Stimulated activated CD4-positive, alpha-beta T cell treated with anti-CD3 and anti-CD28 coated beads, Interleukin-15, amount 100 ng/mL, for 1 hour (primary cell): ENCODE measurements at places on chromosomes 4 and X.
A peak's percentile ranks its signal among the peaks of the same experiment; 100 is the strongest.

DNA sequence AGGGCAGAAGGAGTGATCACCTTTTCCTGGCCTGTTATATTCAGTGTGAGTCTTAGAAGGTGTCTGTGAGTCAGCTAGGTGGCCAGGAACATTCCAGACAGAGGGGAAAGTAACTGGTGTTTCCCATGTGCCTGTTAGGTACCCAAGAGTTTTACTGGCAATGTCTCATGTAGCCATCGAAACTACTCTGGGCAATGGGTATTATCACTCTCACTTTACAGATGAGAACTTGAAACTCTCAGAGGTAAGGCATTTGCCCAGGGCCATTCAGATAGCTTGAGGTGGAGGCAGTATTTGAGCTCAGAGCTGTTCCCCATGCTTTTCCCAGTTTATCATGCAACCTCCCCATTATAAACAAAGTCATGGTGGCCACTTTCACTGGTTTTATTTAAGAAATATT is 80.4 kb upstream of the NHS start:
- DNase-seq = no peak

- DNase-seq = no peak
These were observed 76.1 kb downstream of the NSG1 start for GRCh38 chr4:4462970-4463369.

DNA sequence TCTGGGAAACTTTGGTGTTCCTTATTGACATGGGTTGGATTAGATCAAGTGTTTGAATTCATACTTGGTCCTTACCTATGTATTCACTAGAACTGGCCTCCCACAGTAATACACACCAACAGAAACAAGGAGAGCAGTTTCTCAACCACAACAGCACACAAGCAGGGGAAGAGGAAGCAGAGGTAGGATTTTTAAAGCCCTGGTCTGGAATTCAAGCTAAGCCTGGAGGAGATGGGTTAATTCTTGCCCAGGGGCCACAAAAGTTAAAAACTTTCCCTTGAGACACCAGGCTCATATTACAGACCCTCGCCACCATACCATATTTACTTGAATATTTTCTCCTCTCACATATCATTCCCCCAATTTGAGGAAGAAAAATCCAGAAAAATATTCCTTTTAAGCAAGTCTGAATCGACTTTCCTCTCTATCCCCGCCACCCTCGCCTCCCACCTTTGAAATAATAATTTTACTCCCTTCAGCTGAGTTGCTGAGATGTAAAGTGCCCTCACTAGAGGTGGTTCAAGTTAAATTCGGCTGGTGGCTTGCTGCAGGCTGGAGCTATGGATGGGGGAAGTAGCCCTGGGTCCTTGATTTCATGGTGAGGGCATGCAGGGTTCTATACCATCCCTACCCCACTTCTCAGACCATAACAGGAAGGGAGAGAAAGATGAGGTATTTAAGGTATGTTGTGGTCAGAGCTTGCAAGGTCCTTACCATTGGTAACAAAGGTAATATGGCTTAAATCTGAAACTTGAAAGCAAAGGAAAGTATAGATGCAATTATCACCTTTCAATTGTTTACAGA is 440.2 kb downstream of the INPP4B start:
- no peak for DNase-seq

- no peak for DNase-seq
These were observed 61.7 kb downstream of the PALLD start for GRCh38 chr4:168558599-168558998.

DNA sequence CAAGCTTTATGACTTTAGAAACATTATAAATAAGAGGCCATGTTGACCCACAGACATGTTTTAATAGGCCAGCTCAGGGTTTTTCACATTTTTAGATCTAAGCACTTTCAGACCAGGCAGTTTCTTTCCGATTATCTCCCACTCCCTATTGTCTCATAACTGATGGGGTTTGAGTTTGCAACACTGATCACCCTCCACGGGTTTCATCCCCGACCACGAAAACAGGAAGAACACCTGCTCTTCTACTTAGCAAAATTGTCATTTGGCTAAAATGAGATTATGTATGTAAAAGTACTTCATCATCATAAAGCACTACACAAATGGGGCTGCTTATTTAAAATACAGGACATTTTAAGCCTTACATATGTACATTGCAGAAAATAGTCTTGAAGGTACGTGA is 407.9 kb downstream of the HNRNPD start:
- DNase-seq = no peak

DNA sequence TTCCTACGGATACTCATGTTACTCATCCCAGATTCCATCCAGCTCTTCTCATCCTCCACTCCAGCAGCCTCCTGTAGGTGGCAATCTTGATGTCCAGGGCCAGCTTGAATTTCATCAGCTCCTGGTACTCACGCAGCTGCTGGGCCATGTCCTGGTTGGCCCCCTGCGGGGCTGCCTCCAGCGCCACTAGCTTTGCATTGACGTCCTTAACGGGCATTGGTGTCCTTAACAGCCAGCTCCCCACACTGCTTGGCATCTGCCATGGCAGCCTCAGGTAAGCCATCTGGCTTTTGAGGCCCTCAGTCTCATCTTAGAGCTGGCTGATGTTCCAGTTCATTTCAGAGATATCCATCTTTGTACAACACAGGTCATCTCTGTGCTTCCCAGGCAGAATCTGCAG is 223.7 kb downstream of the FGF13 start:
- DNase-seq = no peak

DNA sequence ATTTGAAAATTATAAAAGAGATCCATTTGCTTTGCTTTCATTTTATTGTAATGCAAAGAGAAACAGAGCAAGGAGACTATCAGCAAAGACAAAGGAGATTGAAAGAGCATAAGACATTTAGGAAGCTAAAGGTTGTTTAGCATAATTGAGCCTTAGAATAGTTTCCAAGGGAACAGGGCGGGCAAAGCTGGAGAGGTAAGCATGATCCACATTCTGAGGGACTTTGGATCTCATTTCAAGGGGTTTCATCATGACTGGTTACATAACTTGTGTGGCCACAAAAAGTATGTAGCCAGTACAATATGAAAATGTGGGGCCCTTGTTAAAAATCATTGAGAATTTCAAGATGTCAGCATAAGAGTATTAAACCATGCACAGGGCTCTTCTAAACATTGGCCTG is 406.5 kb downstream of the RPA4 start:
- no peak for DNase-seq

GRCh38 chrX:53184836-53185235 is 40.2 kb downstream of the KDM5C start:
- no peak for DNase-seq

GRCh38 chr4:142129931-142130330 is 493.5 kb downstream of the IL15 start:
- no peak for DNase-seq

- DNase-seq = no peak
These were observed 20.1 kb upstream of the TCEAL4 start for GRCh38 chrX:103565197-103565596.

DNA sequence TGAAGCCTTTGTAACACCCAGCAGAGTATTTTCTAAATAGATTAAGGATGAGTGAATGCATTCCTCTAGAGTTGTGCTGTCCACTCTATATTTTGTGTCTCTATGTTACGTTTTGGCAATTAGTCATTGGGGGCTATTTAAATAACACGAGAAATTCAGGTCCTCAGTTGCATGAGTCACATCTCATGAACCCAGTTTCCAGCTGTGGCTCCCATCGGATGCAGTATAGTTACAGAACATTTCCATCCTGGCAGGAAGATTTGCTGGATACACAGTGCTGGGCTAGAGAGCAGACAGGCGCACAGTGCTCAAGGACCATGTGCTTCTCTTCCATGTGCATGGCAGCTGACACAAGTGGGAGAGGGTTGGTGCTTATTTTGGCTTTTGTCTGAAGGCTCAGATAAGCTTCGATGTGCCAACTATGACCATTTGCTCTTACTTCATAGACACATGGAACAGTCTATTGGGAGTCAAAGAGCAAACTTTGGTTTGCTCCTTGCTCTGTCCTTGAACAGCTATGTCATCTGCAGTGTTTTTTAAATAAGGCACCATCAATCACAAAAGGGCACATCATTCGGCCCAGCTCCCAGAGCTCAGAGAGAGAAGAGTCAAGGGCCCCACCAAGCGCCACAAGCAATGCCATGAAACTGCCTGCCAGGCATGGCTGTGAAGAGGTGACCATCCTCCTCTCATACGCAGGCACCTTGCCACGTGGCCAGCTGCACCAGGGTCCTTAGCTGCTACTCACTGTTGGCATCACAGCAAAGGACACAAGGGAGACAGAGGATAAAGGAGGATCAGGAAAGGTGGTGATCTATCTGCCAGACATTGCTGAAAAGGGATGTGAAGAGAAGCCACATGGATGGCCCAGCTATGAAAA is 8.1 kb upstream of the STS start:
- DNase-seq = no peak

GRCh38 chr4:183554878-183555585 is 50.2 kb downstream of the ING2 start:
- no peak for DNase-seq

- no peak for DNase-seq
These were observed 156.1 kb downstream of the FRAS1 start for GRCh38 chr4:78213218-78213617.

DNA sequence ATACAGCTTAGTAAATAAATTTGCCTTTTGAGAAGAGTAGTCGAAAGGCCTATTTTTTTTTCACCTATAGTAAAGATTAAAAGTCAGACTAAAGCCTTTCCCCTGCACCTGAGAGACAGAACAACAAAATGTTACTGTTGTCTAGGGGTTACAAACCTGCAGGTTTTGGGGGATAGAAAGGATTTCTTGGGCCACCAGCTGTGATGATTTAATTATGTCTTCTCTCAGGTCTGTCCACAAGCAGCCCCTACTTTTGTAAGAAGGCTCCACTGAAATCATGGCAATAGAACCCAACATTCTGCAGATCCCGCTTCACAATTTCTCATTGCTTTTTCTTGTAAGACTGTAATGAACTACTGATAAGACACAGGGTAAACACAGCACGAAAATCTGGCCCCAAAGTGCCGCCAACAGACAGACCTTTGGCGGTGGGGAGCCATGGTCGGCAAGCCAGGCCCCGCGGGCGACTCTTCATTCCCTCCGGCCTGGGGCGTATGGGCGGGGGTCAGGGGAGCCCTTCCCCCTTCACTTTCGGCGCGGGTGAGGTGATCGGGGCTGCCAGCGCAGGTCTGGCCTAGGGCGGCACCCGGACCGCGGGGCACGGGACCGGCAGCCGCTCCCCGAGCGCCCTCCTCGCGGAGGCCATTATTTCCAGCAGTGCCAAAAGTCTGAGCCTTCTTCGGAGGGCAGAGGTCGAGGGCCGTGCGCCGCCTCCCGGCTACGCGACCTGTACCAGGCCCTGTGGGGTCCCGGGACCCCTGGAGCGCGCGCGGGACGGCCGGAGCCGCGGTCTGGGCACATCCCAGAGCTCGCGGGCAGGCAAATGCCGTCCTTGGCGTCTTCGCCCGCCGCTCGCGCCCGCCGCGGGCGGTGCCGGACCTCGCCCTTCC is 812 bp upstream of the KDM6A start:
- DNase-seq = peak; percentile 7

DNA sequence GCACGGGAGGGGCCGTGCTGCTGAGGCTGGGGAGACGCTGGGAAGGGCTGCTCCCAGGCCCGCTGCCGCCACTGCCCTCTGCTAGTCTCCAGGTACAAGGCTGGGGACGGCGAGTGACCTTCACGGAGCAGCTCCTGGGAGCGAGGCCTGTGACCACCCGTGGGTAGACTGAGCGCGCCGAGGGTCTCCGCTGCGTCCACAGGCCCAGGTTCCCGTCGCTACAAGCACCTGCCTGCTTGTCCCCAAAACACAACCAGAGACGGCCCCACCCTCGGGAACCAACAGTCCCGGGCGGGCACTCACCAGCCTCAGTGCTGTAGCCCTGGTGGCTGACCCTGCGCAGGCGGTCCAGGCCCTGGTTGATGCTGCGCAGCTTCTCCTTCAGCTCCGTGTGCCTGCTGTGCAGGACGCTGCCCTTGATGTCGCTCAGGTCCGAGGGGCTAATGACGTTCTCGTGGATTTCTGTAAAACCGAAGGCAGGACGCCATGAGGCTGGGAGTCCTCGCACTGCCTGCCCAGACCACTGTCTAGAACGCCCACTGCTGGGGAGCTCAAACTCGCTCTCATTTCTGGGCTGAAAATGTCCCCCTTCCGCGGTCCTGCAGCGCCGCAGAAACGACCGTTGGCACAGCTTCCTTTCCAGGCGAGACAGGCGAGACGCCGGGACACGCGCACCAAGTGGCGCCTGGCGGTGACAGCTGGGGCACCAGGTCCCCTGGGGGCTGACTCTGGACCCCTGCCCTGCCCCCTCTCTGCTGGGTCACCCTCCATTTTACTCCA is 14.3 kb downstream of the LRPAP1 start:
- no peak for DNase-seq

DNA sequence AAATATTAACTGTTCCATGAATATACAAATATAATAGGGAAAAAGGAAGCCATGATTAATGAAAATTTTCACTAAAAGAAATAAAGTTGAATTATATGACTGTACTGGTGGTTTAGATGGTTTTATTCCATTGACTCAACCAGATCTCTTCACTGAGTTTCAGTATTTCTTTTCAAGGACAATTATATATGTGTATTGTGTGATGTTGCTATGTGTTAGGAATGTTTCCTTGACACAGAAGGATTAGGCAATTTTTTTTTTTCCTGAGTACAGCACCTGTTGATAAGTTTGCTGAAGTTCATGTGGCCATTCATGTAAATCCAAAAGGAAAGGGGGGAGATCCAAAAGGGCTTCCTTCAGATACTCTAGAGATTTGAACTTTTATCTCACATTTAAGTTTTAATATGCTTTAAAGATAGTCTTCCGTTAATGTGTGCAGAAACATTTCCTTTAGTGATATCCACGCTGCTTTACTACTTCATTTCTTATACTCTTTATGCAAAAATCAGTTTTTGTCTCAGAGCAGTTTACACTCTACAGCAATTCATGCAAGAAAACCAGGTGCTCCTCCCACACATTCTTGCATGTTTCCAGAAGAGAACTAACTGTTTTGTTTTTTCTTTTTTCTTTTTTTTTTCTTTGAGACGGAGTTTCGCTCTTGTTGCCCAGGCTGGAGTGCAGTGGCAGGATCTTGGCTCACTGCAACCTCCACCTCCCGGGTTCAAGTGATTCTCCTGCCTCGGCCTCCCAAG is 249.1 kb downstream of the RPA4 start:
- no peak for DNase-seq

DNA sequence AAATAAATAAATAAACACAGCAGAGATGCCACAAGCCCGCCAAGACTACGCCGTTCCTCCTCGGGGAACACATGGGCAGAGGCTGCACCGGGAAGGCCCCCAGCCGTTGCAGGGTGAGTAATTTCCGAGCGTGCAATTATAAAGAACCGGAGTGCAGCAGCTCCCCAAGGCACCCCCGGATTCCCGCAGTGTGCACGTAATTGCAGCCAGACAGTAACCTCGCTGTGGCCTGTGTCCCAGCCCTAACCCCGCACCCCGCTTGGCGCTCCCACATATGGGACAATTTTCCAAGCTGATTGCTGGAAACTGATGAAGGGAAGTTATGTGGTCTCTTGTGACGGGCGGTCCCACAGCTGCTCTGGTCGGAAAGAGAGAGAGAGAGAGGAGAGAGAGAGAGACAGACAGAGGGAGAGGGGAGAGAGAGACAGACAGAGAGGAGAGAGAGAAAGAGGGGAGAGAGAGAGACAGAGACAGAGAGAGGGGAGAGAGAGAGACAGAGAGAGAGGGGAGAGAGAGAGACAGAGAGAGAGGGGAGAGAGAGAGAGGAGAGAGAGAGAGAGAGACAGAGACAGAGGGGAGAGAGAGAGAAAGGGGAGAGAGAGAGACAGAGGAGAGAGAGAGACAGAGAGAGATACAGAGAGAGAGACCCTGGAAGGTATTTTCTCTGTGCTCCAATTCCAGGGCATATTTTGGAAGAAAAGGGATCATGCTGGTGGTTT is 275.4 kb downstream of the SHOX start:
- DNase-seq = no peak

- no peak for DNase-seq
These were observed 7.1 kb downstream of the SMARCAD1 start for GRCh38 chr4:94214703-94215319.
